ENCODE measurements at places on chromosomes 6 and 20. TPM values are rescaled to one million over a fixed set of nuclear protein-coding genes. Genes with fewer than 3 reads are reported as not detected.

DNA sequence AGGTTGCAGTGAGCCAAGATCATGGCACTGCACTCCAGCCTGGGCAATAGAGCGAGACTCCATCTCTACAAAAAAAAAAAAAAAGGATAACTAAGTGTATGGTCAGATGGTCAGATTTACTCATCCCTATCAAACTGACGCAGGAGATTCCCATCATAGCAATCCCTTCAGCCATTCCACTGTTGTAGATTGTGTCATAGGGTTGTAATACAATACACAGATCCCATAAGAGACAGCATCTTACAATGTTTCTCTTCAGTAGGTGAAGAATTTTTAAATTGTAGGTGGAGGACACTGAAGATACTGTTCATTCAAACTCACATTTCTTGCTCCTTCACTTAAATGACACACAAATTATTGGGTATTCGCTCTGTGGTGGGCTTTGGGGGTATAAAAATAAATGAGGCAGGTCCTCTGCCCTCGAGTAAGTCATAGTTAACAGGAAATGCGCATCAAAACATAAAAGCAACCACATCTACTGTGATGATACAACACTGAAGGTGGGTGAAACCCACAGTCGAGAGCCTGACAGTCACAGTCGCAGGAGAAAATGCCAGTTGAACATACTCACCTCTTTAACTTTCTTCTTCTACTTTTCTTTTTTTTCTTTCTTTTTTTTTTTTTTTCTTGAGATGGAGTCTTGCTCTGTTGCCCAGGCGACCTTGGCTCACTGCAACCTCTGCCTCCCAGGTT lies 205.5 kb downstream of the ZNF217 start:
- no peak overlapping the region for H3K4me3 ChIP-seq
- H3K36me3 ChIP-seq: no peaks in the 10 kb centered on the region
- H3K27ac ChIP-seq: no peak overlapping the region
- no peak for DNase-seq
- H3K4me1 ChIP-seq: no peaks in the 10 kb centered on the region

CNR1 gene
- 21.6 TPM for total RNA-seq

ARMC2 gene
- total RNA-seq: 5.8 TPM

HIVEP1 gene
- total RNA-seq: 25.7 TPM

PKIG gene
- 88.8 TPM for total RNA-seq
